GM04503 (cell line): ENCODE measurements at places on chromosomes 3 and 15.

DNA sequence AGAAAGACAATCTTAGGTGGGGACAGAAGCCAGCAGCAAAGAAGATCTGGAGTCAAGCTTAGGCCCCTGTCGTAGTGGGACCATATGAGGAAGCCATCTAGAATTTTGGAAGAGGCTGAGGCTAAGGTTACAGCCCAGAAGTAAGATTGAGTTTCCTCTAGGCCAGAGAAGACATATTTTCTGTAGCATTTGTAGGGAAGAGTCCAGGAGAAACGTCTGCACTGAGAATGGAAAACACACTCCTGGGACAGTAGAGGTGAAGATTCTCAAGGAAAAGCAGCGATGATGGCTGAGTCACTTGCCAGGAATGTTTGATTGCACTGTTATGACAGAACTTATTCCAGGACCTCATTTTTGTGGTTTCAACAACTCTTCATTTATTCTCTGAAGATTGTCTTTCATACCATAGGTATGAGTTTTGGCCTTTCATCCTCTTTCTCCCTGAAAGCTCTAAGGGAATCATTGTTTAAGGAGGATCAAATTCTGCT, 107.2 kb downstream of the GTPBP8 start:
- peak; percentile 87 for DNase-seq

GRCh38 chr3:18946524-18946923, 201.8 kb upstream of the KCNH8 start:
- no peak for DNase-seq

DNA sequence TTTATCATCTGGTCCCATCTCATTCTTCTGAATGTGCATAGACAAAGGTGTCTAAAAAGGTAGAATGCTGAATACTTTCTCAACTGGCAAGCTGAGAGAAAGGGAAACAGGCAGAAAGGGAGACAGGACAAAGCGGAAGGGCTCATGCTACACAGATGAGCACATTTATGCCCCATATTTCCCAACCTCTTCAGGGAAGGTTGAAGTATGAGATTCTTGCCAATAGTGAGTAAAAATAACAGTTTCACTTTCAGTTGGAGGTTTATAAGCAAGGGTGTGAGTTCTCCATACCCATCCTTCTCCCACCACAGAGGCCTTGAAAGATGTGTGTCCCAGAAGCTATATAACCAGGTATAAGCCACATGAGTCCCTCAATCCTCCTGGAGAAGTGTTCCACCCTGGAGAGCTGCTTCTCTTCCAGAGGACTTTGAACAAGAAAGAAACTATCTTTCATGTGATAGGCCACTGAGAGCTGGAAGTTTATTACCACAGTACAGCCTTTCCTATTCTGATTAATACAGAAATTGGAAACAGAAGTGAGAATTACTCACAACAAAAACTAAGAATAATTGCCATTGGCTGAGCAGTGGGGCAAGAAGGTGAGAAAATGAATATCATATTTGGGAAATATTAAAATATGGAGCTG, 709.4 kb upstream of the NR2F2 start:
- DNase-seq: no peak

DNA sequence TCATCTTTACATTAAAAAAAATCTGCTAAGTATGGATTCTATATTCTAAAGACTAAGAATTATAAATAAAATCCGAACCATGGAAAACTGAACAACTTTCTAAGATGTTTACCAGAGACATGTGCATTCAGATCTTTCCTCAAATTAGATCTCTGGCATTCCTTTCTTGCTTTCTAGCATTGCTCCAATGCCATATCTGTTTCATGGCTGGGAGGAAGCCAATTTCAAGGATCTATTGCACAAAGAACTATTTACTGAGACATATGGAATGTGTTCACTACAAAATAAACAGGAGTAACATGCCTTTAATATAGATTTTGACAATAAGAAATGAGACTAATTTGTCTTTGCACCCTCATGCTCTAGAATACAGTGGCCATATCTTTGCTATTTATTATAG, 45.1 kb upstream of the NANOGP8 start:
- no peak for DNase-seq

DNA sequence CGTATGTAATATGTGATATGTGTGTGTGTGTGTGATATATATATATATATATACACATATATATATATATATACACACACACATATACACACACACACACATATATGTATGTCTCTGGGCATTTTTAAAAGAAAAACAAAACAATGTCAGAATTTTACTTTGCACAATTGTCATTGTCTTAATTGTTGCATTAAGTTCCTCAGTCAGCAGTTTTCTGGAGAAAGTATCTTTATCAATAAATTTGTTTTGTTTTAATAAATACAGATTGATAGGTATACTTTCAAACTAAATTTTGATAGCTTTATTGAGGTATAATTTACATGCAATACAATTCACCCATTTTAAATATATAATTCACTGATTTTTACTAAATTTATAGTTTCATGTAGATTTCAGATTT, 62.9 kb upstream of the SENP5 start:
- no peak for DNase-seq

DNA sequence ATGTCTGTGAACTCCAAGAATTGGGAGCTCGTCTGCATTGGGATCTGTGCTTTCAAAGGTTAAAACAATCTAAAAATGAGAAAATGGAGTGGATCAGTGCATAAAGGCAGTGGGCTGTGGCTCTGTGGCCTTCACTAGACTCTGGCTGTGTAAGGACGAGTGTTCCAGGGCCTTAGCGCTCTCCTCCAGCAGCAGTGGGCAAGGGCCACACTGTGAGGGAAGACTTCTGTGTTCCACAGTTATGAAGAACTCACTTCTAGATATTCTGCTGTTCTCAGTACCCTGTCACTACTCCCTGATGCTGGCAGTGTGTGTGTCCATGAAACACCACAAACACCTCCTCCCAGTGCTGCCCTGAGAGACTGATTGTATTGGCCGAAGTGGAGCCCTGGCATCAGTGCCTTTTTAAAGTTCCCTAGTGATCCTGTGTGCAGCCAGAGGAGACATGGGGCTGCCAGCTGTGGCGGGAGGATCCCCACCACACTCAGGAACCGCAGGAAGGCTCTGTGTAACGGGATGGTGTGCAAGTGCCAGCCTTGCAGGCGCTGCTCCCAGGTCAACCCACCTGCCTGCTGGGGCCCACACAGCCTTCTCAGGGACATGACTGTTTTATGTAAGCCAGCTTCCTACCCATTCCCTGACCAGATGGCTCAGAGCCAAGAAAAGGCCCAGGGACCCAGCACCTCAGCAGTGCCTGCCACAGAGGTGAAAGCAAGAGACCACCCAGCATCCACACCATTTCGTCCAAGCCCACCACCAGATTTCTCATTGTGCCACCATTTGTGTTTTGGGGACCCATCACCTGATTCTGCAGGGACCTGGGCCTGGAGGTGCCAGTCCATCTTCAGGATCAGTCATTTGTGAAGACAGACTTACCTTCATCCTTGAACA, 40.4 kb downstream of the ABTB1 start:
- no peak for DNase-seq

GRCh38 chr3:187986514-187986934, 167.4 kb upstream of the LPP start:
- peak; percentile 64 for DNase-seq

- no peak for DNase-seq
Observed at GRCh38 chr3:126476166-126477060, 722 bp upstream of the ZXDC start.

DNA sequence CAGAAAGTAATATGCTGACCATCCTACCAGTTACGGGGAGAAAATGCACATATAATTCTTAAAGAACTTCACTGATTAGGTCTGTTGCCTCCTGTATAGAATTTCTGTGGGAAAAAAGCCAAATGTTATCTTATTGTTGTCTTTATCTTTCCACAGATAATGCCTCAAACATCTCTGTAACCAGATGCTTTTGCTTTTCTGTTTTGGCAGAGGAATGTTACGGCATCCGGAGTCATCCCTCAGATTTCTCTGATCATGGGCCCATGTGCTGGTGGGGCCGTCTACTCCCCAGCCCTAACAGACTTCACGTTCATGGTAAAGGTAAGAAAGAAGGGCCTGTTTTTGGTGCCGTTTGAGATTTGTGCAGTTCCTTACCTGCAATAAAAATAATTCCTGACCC, 33.5 kb downstream of the PCCB start:
- DNase-seq: no peak

- DNase-seq: no peak
Observed at GRCh38 chr3:133837487-133838295, 32.1 kb downstream of the SRPRB start.

DNA sequence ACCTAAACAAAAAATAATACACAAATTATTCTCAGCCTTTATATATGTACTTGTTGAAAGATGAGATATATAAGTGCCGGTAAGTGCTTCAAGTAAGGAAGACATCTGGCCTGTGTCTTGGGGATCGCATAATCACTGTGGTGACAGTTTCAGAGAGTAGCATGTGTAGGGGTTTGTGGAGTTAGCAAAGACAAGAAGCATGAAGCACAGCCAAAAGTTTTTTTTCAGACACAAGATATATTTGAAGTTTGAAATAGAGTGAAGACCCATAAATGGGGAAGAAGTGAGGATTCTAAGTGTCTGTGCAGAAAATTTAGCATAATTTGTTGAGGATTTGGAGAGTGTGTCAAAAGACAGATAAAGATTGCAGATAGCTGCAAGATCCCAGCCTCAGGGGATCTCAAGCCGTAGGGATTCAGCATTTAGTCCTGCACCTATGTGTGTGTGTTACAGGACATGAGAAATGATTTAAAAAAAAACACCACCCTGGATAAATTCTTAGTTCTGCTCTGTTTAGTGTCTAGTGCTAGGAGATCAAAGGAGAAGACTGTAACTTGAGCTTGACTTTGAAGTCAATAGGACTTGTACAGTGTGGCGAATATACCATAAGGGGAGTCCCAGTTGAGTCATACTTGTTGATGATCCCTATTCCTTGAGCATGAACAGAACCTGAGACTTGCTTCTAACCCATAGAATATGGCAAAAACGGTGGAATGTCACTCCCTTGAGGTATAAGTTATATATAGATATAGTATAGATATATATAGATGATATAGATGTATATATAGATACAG, 123.9 kb upstream of the GRM7 start:
- DNase-seq: no peak
